ENCODE measurements at places on chromosomes 12 and 14.
A peak's percentile ranks its signal among the peaks of the same experiment; 100 is the strongest.

GRCh38 chr14:100645196-100645981 lies 58.2 kb upstream of the BEGAIN start:
- peaks cover 4% of the 10 kb centered on the region for H3K27me3 ChIP-seq
- peaks cover 15% of the 10 kb centered on the region for H3K4me1 ChIP-seq
- no peak overlapping the region for H3K27ac ChIP-seq
- no peaks in the 10 kb centered on the region for H3K36me3 ChIP-seq
- peak; percentile 69 for DNase-seq

- no peak overlapping the region for H3K4me3 ChIP-seq
- H3K36me3 ChIP-seq = no peaks in the 10 kb centered on the region
- no peak overlapping the region for H3K27ac ChIP-seq
- no peak for DNase-seq
- H3K27me3 ChIP-seq = peaks cover 5% of the 10 kb centered on the region
Measured at GRCh38 chr12:91327889-91328288, 145.3 kb upstream of the DCN start.

- DNase-seq = no peak
- no peaks in the 10 kb centered on the region for H3K27me3 ChIP-seq
- H3K4me1 ChIP-seq = no peaks in the 10 kb centered on the region
- no peak overlapping the region for H3K4me3 ChIP-seq
- peaks cover 11% of the 10 kb centered on the region for H3K36me3 ChIP-seq
- H3K27ac ChIP-seq = peak overlapping the region; percentile 11
Measured at GRCh38 chr12:96308881-96309280, 91.4 kb downstream of the CDK17 start.

DNA sequence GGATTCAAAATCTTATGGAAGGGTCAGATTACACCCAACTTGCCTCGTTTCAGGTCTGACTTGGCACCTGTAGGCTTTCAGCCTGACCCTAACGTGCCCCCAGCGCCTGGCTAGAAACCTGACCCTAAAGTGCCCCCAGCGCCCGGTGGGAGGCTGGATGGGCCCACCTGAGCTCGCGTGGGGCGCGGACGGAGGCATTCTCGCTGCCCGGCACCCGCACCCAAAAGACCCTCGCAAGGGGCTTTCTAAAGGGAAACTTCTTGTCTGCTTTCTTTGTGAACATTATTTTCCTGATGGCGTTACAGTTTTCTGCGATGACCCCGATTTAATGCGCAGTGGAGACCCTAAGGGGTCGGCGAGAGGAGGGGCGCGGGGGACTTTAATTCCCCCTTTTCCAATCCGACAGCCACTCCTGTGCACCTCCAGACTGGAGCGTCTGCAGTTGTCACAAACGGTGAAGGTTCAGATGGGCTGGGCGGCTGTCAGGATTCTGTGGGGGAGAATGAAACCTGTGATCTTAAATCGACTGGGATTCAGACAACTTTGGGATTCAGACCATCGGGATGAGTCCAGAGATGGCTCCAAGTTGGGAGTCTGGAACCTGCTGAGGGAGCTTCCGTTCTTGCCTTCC lies 751 bp upstream of the HRK start:
- peaks cover 30% of the 10 kb centered on the region for H3K4me1 ChIP-seq
- H3K27me3 ChIP-seq = peaks cover 14% of the 10 kb centered on the region
- H3K27ac ChIP-seq = peak overlapping the region; percentile 64
- H3K36me3 ChIP-seq = no peaks in the 10 kb centered on the region

GRCh38 chr12:57741844-57742738 lies 2.7 kb upstream of the TSPAN31 start:
- H3K27ac ChIP-seq = peak overlapping the region; percentile 87
- peaks cover 49% of the 10 kb centered on the region for H3K4me1 ChIP-seq
- peaks cover 9% of the 10 kb centered on the region for H3K36me3 ChIP-seq

- no peak overlapping the region for H3K4me3 ChIP-seq
- H3K27ac ChIP-seq = no peak overlapping the region
- no peaks in the 10 kb centered on the region for H3K4me1 ChIP-seq
- DNase-seq = no peak
Measured at GRCh38 chr12:107818984-107819383, 44.5 kb downstream of the ASCL4 start.

GRCh38 chr12:122399254-122399591 lies 23.2 kb downstream of the CLIP1 start:
- no peak overlapping the region for H3K27ac ChIP-seq
- H3K4me3 ChIP-seq = no peak overlapping the region
- H3K27me3 ChIP-seq = no peaks in the 10 kb centered on the region
- H3K4me1 ChIP-seq = peaks cover 21% of the 10 kb centered on the region
- peaks cover 2% of the 10 kb centered on the region for H3K36me3 ChIP-seq

DNA sequence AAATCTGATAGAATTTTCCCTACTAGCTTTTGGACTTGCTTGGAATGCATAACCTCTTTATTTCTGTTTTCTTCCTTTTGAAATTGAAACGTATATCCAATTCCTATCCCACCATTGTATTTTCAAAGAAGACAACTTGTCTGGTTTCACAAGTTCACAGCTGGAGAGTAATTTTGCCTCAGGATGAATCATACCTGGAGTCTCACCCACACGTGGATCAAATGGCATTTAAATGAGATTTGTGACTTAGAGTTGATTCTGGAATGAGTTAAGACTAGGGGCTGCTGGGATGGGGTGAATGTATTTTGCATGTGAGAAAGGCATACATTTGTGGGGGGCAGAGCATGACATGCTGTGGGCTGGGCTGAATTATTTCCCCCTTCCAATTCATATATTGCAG lies 516.5 kb upstream of the MGAT4C start:
- no peaks in the 10 kb centered on the region for H3K27me3 ChIP-seq
- no peak overlapping the region for H3K27ac ChIP-seq
- no peak overlapping the region for H3K4me3 ChIP-seq
- H3K36me3 ChIP-seq = no peaks in the 10 kb centered on the region

GRCh38 chr14:64421166-64421565 lies 33.0 kb downstream of the MTHFD1 start:
- DNase-seq = no peak
- no peak overlapping the region for H3K4me3 ChIP-seq
- no peaks in the 10 kb centered on the region for H3K4me1 ChIP-seq
- H3K27me3 ChIP-seq = no peaks in the 10 kb centered on the region

DNA sequence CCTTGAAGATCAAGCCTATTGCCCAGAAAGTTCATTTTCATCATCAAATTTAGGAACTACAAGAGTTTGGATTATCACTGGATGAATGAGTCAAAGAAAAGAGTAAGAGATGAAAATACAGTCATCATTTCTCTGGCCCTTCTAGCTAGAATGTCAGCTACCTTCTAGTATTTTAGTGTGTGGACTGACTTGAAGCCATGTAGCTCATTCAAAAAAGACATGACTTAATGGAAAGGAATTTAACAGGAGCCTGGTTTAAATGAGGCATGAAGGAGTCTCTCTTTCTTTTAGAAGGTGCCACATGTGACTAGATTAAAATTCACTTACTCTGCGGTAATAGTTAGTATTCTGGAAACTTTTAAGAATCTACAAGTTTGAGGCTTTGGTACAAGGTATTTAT lies 7.1 kb downstream of the PTHLH start:
- H3K27me3 ChIP-seq = peaks cover 22% of the 10 kb centered on the region
- no peak for DNase-seq
- no peak overlapping the region for H3K4me3 ChIP-seq
- no peaks in the 10 kb centered on the region for H3K36me3 ChIP-seq
- no peak overlapping the region for H3K27ac ChIP-seq
